ENCODE measurements at places on chromosomes 4 and X.

GRCh38 chr4:23884261-23884660 is 5.6 kb downstream of the PPARGC1A start:
- no peak for DNase-seq

- DNase-seq = no peak
These were observed 60.7 kb downstream of the EFHC2 start for GRCh38 chrX:44282753-44283152.

DNA sequence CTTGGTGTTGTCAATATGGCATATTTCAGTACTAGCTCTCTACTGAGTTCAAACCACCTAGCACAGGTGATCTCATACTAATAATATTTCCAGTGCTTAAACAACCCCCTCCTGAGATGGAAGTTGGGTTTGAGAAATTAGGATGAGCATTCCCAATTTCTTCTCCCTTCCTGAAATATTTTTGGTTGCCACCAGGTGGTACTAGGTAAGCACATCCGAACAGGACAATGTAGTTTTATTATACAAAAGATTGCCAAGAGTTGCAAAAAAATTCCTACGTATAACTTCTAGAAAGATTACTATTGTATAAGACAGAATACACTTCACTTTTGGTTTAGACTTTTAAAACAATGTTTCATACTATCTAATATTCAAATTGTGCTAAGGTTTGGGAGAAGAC is 484.5 kb downstream of the PACRGL start:
- no peak for DNase-seq

GRCh38 chrX:22952010-22952409 is 47.8 kb upstream of the DDX53 start:
- no peak for DNase-seq

DNA sequence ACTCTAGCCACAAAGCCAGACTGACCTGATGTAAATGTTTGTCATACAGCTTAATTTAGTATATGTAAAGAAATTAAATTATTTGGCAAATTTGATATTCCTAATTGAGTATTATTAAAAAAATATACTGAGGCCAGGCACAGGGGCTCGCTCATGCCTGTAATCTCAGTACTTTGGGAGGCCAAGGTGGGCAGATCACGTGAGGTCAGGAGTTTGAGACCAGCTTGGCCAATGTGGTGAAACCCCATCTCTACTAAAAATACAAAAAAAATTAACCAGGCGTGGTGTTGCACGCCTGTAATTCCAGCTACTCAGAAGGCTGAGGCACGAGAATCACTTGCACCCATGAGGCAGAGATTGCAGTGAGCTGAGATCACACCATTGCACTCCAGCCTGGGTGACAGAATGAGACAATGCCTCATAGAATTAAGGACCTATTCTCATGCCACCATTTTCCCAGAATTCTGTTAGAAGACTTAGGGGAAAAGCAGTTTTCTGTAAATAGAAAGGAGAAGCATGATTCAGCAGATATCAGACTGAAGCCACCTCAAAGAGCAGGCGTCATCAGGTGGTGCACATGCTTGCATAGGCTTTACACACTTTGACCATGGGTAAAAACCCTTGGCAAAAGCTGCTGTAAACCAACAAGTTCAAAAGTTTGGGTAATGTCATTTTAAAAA is 6.1 kb downstream of the UBQLN2 start:
- no peak for DNase-seq

DNA sequence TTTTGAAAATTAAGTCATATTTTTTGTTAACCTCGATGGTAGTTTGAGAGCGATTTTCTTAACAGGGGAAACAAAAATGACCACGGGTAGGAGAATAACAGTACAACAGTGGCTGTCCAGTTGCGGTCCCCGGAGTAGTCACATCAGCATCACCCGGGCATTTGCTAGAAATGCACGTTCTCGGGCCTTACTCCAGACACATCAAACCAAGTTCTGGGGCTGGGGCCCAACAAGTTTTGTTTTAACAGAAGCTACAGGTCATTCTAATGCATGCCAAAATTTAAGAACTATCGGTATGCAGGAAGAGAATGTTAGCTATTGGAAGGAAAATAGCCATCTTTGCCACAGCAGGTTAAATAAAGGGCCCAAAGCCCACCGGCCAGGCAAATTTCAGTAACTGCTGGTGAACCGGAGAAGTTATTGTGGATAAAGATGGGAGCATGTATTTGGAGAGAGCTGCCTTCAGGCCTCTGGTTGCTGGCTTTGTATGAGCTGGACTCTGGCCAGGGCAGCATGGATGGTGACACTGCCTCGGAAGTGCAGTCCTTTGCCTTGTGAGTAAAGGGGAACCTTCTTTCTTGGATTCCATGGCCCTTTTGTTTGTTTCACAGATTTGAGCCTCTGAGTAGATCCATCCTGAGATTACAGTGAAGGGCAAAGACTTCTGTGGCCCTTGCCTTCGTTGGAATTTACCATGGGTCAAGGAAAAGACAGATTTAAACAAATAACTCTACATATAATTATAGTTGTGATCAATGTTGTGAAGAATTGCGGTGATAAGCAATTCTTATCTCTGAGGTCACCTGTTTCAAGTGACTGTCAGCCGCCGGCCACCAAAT is 62.1 kb downstream of the TBC1D14 start:
- DNase-seq = no peak

DNA sequence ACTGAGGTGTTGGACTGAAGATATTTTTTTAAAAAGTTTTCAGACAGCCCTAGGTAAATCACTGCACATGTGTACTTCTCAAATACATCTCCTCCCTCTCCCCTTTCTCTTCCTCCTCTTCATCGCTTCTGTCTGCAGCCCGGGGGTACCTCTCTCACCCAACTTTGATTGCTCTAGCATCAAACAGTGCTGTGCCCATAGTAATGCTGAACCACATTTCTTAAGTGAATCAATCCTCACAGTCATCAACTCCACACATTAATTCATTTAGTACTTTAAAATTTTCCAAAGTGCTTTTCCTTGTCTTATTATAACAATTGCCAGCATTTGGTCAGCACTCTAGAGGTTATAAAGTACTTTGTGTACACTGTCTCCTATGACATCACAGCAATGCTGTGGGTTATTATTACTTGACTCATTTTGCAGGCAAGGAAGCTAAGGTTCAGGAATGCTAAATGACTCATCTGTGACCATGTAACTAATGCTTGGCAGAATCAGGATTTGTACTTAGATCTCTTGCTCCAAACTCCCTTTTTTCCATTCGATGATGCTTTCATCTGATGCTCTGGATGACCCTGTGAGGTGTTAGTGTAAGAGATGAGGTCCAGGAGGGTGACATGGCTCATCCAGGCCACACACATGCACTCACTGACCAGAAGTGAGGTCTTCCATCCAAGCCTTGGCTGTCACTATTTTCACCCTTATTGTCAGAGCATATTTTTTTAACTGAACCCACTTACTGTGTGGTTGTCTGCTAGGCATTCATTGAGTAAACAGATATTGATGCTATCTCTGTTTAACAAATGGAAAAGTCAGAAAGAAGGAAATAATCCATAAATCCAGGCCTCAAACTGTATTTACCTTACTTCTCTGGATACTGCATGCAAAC is 58.8 kb downstream of the RHOH start:
- DNase-seq = no peak

DNA sequence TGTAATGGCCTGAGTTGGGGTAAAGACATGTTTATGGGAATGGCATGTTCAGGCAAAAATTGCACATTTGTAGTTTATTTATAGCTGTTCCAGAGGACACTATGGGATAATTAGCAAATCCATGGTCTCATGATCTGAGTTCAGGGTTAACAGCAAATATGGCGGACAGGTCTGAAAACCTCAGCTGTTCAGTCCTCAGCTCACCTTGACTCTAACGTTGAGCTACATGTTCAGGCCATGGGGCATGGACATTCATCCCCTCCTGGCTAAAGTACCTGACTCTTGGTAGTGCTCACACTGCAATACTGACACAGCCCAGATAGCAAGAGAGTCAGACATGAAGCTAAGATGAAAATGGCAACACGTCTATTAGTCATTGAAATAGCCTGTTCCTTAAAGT is 161.6 kb upstream of the GPC4 start:
- DNase-seq = no peak

DNA sequence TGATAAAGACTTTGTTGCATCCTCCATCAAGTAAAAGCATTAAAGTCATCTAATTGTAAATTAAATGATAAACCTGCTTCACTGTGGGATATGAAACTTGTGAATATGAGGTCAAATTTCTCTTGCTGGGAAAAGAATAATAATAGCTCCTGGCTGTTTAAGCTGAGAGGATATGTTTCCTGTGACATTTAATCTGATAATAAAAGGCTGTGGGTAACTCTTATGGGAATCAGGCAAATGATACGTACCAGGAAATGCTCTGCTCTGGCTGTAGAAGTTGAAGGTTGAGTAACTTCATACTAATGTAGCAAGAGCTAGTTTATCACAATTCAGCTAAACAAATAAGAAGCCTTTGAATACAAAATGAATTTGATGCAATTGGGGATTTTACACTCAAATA is 574.6 kb downstream of the RAPGEF2 start:
- DNase-seq = no peak

DNA sequence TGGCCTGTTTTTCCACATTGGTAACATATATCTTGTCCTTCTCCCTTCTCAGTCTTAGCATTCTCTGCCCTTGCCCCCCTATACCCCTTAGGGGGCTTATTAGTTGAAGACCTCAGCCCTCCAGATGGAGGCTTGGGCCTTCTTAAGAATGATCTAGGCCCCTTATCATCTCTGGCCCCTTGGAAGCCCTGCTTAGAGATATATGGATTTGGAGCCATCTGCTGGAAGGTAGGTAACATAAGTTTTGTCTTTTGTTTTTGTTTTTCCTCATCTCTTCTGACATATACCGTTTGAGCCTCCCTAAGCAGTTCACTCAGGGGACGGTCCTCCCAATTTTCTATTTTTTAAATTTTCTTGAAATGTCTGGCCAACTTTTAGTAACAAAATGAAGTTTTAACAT is 48.3 kb upstream of the NAP1L2 start:
- DNase-seq = no peak

DNA sequence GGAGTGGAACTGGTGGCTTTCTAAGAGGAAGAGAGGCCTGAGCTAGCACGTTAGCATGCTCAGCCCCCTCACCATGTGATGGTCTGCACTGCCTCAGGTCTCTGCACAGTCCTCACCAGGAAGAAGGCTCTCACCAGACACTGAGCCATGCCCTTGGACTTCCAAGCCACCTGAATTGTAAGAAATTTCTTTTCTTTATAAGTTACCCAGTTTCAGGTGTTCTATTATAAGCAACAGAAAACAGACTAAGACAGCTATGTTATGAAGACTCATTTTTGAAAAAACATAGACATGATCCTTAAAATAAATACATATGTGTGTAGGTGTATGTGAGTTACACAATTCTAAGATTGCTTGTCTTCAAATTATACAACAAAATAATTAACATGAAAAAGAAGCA is 74.7 kb downstream of the CEP44 start:
- no peak for DNase-seq

GRCh38 chr4:95877636-95878035 is 37.7 kb downstream of the PDHA2 start:
- no peak for DNase-seq

- DNase-seq = no peak
These were observed 232.9 kb upstream of the CXXC4 start for GRCh38 chr4:104727643-104728042.

DNA sequence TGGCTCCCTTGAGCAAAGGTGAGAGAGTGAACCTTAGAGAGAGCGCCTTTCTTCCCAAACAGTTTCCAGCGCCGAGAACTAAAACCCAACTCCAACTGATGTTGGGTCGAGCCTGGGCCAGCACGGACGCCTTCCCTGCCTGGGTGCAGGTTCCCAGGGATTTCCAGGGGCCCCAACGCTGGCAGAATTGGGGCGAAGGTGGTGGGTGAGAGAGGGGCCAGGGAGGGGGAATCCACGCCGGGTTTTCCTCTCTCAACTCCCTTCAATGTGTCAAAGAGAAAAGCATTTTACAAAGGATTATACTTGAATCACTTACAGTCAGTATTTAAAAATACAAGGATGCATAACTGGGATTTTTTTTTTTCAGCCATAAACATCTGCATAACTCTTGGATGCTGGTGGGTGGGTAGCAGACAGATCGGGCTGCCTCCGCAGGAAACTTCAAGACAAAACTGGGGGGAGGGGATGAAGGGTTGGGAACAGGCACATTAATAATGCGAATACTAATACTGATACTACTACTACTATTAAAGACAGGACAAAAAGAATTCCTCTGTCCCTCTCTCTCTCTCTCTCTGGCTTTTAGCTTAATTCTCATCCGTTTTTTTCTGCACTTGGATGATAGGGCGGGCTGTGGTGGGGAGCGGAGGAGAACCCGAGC is 1.3 kb upstream of the ARX start:
- DNase-seq = no peak

- no peak for DNase-seq
These were observed 118.0 kb downstream of the SPCS3 start for GRCh38 chr4:176437756-176438155.

Data from stimulated activated CD8-positive, alpha-beta memory T cell treated with anti-CD3 and anti-CD28 coated beads, Interleukin-2, amount 100 ng/mL, for 1 hour (primary cell).